ENCODE measurements at places on chromosomes 16 and 17.

DNA sequence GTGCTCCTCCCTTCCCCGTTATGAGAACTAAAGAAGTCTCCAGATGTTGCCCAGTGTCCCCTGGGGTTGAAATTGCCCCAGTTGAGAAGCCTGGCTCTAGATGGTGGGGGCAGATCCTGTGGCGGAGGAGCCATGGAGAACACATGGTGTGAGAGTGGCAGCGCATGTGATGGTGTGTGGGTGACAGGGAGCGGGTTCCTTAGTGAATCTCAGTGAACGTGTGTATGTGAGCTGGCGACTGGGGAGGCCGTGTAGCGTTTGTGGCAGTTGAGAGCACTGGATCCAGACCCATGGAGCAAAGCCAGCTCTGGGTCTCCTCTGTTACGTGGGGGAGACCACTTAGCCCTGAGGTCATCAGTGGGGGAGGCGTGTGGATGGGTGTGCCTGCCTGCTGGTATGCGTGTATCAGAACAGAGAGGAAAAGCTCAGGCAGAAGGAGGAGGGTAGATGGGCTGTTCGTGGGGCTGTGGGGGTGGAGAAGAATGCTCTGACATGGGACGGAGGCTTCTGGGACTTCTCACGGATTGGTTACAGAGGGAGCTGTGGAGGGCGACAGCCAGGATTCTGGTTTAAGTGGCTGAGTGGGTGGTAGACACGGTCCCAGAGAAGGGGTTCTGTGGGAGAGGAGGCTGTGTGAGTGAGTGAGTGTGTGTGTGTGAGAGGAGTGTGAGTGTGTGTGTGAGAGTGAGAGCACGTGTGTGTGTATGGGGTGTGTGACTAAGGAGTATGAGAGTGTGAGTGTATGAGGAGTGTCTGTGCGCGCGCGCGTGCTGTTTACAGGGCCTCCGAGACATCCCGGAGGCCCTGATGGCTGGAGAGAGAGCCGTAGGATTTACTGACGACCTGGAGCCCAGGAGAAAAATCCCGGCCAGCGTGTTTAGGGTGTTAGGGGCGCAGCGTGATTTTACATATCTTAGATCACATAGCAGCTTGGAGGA is 193.8 kb downstream of the SNX29 start:
- no peaks in the 10 kb centered on the region for H3K36me3 ChIP-seq
- H3K27me3 ChIP-seq, result no peaks in the 10 kb centered on the region
- H3K4me3 ChIP-seq, result no peak overlapping the region
- H3K4me1 ChIP-seq, result no peaks in the 10 kb centered on the region
- no peak overlapping the region for H3K27ac ChIP-seq
- no peak for DNase-seq

DNA sequence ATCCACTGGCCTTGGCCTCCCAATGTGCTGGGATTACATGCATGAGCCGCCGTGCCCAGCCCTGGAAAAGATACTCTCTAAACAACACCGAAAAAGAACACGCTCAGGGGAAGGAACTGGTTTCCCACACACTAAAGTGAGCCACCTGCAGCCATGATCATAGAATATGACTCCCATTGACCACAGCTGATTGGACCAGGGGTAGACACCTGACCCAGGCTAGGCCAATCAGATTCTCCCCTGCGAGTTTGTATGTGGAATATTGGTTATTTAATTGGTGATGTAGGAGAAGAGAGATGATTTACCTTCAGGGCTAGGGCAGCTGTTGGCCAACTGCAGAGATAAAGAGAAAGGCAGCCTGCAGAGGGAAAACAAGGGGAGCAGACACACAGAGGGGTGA is 9.0 kb upstream of the GGA2 start:
- no peak for DNase-seq
- H3K4me3 ChIP-seq, result no peak overlapping the region
- peaks cover 26% of the 10 kb centered on the region for H3K4me1 ChIP-seq
- no peak overlapping the region for H3K27ac ChIP-seq
- H3K36me3 ChIP-seq, result no peaks in the 10 kb centered on the region

GRCh38 chr16:6317934-6318333 is 1014.7 kb upstream of the RBFOX1 start:
- H3K36me3 ChIP-seq, result no peaks in the 10 kb centered on the region
- H3K27me3 ChIP-seq, result no peaks in the 10 kb centered on the region
- H3K4me1 ChIP-seq, result no peaks in the 10 kb centered on the region
- DNase-seq, result no peak
- no peak overlapping the region for H3K4me3 ChIP-seq
- H3K27ac ChIP-seq, result no peak overlapping the region

- H3K4me1 ChIP-seq, result no peaks in the 10 kb centered on the region
- DNase-seq, result no peak
- H3K27ac ChIP-seq, result no peak overlapping the region
- no peaks in the 10 kb centered on the region for H3K27me3 ChIP-seq
- no peaks in the 10 kb centered on the region for H3K36me3 ChIP-seq
Observed at GRCh38 chr16:17160285-17160853, 310.4 kb downstream of the XYLT1 start.

- H3K36me3 ChIP-seq, result no peaks in the 10 kb centered on the region
- no peak for DNase-seq
- no peak overlapping the region for H3K27ac ChIP-seq
- no peaks in the 10 kb centered on the region for H3K27me3 ChIP-seq
- H3K4me1 ChIP-seq, result peaks cover 4% of the 10 kb centered on the region
Observed at GRCh38 chr17:8131844-8132441, 8.0 kb upstream of the HES7 start.

DNA sequence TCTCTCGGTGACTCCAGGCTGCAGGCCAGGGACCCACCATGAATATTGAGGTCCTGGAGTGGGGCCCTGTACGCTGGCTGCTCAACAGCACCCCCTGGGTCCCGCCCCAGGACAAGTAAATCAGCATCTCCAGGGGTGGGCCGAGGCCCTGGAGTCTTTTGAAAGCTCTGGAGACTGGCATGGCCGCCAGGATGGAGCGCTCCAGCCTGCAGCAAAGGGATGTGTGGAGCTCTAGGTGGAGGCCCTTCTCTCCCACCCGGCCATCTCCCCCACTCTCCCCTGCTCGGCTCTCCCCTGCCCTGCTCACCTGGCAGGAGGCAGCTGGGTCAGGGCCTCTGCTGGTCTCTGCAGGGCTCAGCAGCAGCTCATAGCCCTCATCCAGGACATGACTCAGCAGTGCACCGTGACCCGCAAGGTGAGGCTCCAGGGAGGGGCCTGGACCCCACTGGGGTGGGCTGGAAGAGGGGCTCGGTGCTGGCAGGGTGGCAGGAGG is 16.6 kb downstream of the SGSH start:
- no peak overlapping the region for H3K27ac ChIP-seq
- H3K4me3 ChIP-seq, result no peak overlapping the region
- H3K36me3 ChIP-seq, result no peaks in the 10 kb centered on the region
- no peaks in the 10 kb centered on the region for H3K4me1 ChIP-seq

DNA sequence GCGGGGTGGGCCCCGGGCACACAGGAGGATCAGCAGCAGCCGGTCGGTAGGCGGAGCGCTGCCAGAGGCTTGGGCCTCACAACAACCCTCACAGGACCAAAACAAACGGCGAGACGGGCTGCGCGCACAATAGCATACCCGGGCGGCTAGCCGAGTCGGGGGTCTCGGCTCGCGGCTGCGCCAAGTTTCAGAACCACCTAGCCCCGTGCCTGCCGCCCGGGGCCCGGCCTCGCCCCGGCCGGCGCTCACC is 732 bp downstream of the ULK2 start:
- H3K27me3 ChIP-seq, result no peaks in the 10 kb centered on the region
- H3K4me3 ChIP-seq, result peak overlapping the region; percentile 70
- peaks cover 14% of the 10 kb centered on the region for H3K4me1 ChIP-seq

- no peak within 1 kb of the TSS for H3K27ac ChIP-seq
- no peaks in the 10 kb centered on the region for H3K27me3 ChIP-seq
- H3K4me1 ChIP-seq, result no peaks in the 10 kb centered on the region
Observed at GRCh38 chr17:41029633-41030245, at the start of gene KRTAP1-4. Gene KRTAP1-4, minus strand, starts transcription at chr17:41030195. Its CDS starts 117 bp downstream, at chr17:41030078.

- no peak for DNase-seq
- no peaks in the 10 kb centered on the region for H3K36me3 ChIP-seq
- H3K27ac ChIP-seq, result no peak overlapping the region
- H3K27me3 ChIP-seq, result no peaks in the 10 kb centered on the region
Observed at GRCh38 chr17:83115202-83115651, 35.8 kb downstream of the METRNL start.

GRCh38 chr16:58658796-58659211 is 25.8 kb downstream of the SLC38A7 start:
- H3K4me1 ChIP-seq, result no peaks in the 10 kb centered on the region
- H3K27ac ChIP-seq, result no peak overlapping the region
- no peaks in the 10 kb centered on the region for H3K27me3 ChIP-seq

DNA sequence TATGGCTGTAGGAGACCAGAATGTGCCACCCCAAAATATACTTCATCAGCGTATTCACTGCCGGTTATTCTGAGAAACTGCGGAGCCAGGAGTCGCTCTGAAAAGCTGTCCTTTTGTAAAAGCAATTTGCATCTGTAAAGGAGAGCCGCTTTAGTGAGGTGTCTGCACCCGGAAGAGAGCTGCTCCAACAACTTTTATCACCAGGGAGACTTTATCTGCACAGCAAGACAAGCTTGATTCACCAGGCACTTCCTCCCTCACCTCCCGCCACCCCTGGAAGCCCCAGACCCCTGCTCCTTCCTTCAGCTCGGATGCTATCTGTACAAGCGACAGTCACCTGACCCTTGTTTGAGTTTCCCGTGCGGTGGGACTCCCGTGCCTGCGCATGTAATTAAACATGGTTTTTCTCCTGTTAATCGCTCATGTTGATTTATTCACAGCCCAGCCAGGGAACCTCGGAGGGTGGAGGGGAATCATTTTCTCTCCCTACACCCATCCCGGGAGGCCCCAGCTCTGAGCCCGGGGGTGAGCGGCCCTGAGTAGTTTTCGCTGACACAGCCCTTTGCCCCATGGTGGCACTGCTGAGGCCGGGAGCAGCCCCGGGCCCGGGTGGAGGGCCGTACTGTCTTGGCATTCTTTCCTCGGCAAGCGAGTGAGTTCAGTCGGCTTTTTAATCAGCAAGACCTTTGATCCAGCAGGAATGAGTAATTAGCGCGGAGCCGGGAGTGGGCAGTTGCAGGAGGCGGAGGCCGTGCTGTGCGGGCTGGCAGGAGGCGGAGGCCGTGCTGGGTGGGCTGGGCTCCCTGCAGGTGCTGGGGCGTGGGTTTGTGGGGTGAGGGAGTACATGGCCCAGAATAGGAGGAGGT is 222.7 kb upstream of the CIBAR2 start:
- no peaks in the 10 kb centered on the region for H3K36me3 ChIP-seq
- no peaks in the 10 kb centered on the region for H3K27me3 ChIP-seq
- no peak overlapping the region for H3K27ac ChIP-seq
- no peak for DNase-seq
- no peak overlapping the region for H3K4me3 ChIP-seq
- no peaks in the 10 kb centered on the region for H3K4me1 ChIP-seq

DNA sequence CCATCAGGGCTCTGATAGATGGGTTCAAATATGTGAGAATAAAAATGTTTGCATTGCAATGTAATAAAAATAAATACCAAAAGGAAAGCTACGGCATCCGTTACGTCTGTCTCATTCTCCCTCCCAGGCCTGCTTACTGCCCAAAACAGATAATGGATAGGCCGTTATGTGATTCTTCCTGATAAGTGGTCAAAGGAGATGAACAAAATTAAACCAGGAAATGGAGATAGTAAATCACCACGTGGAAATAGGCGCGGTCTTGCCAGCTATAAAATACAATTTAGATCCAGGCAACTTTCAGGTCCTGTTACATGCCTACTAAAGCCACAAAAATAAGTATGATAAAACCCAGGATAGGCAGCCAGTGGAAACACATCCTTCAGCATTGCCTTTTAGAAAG is 49.5 kb upstream of the CCL1 start:
- no peak for DNase-seq
- H3K27ac ChIP-seq, result no peak overlapping the region
- no peaks in the 10 kb centered on the region for H3K27me3 ChIP-seq
- H3K4me3 ChIP-seq, result no peak overlapping the region
- no peaks in the 10 kb centered on the region for H3K4me1 ChIP-seq
- H3K36me3 ChIP-seq, result no peaks in the 10 kb centered on the region

DNA sequence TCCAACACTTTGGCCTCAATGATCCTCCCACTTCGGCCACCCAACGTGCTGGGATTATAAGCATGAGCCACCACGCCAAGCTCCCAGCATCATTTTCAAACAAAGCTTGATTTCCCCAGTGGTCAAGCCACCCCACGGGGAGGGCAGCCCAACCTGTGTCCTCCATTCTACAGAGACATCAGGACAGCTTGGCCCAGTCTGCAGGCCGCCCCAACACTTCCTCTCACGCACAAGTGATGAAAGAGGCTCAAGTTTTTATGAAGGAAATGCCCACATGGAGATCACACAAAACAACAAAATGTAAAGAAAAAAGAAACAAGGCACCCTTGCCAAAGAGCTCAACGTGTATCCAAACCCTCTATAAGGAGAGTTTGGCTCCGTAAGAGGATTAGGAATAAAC is 112.4 kb downstream of the XYLT1 start:
- DNase-seq, result no peak
- H3K4me3 ChIP-seq, result no peak overlapping the region
- no peak overlapping the region for H3K27ac ChIP-seq
- H3K4me1 ChIP-seq, result peaks cover 69% of the 10 kb centered on the region

GRCh38 chr16:67444259-67445125 is 13.6 kb downstream of the HSD11B2 start:
- no peaks in the 10 kb centered on the region for H3K4me1 ChIP-seq
- DNase-seq, result no peak
- H3K4me3 ChIP-seq, result no peak overlapping the region
- no peak overlapping the region for H3K27ac ChIP-seq

GRCh38 chr17:1264196-1264595 is 6.0 kb upstream of the BHLHA9 start:
- H3K27me3 ChIP-seq, result no peaks in the 10 kb centered on the region
- H3K36me3 ChIP-seq, result no peaks in the 10 kb centered on the region
- no peak for DNase-seq

- no peaks in the 10 kb centered on the region for H3K27me3 ChIP-seq
- no peaks in the 10 kb centered on the region for H3K36me3 ChIP-seq
- peak overlapping the region; percentile 32 for H3K4me3 ChIP-seq
- DNase-seq, result peak; percentile 52
- peaks cover 62% of the 10 kb centered on the region for H3K4me1 ChIP-seq
- peak overlapping the region; percentile 38 for H3K27ac ChIP-seq
Observed at GRCh38 chr16:88790312-88791211, 5.5 kb upstream of the PIEZO1 start.

Data from CD4-positive, alpha-beta memory T cell (primary cell).